Calu3 (cell line): ENCODE measurements at places on chromosomes 16 and 17. TPM values are rescaled to one million over a fixed set of nuclear protein-coding genes. Genes with fewer than 3 reads are reported as not detected.

- H3K4me1 ChIP-seq: no peaks in the 10 kb centered on the region
- H3K4me3 ChIP-seq: no peak overlapping the region
- DNase-seq: no peak
- H3K27ac ChIP-seq: no peak overlapping the region
- H3K27me3 ChIP-seq: peaks cover 16% of the 10 kb centered on the region
Measured at GRCh38 chr16:77925531-77925930, 96.8 kb upstream of the CLEC3A start.

The SOX15 gene
- total RNA-seq: not detected in 2 replicates

The KRT36 gene
- total RNA-seq: not detected in 2 replicates

DNA sequence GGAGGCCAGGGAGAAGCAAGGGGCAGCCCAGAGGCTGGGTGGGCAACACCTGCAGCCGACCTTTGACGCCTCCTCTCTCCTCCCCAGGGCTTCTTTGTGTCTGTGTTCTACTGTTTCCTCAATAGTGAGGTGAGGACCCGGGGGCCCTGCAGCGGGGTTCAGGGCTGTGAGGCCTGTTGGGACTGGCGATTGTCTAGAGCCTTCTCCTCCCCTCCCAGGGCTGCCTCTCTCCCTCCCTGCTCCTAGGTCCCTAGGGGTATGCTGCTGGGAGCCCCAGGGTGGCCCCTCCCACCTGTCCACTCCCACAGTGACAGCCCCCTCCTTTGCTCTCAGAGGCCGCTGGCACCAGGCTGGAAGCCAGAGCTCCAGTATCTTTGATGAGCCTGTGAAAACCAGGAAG, 10.8 kb upstream of the SPPL2C start:
- DNase-seq: no peak
- H3K27ac ChIP-seq: no peak overlapping the region
- no peaks in the 10 kb centered on the region for H3K36me3 ChIP-seq

DNA sequence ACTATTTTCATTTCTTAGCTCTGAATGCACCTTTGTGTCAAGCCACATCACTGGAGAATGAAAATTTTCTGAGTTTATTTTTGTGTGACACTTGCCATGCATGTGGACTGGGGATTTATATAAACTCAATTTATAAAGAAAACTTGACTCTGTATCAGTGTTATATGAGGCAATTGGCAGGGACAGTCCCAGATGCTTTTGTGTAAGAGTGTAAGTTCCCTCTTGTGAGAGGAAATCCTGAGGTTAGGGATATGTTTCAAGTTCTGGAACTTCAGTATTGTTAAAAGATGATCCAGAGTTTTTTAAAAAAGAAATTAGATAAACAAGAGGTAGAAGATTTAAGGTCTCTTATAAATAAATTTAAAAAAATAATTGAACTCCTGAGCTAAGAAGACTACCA, 10.9 kb upstream of the CCL8 start:
- no peak for DNase-seq
- H3K27me3 ChIP-seq: peaks cover 75% of the 10 kb centered on the region
- no peaks in the 10 kb centered on the region for H3K4me1 ChIP-seq
- no peaks in the 10 kb centered on the region for H3K36me3 ChIP-seq
- no peak overlapping the region for H3K27ac ChIP-seq

The CSH2 gene
- total RNA-seq: not detected in 2 replicates

- H3K36me3 ChIP-seq: peaks cover 12% of the 10 kb centered on the region
- peak within 1 kb of the TSS; percentile 75 for H3K4me3 ChIP-seq
- H3K27ac ChIP-seq: peak within 1 kb of the TSS; percentile 11
- H3K4me1 ChIP-seq: no peaks in the 10 kb centered on the region
- peaks cover 38% of the 10 kb centered on the region for H3K27me3 ChIP-seq
Measured at GRCh38 chr16:56657555-56658326, at the start of gene MT1F. TSS of gene MT1F (plus strand) at chr16:56657959. CDS start at chr16:56658059, 100 bp downstream.

The NECAB2 gene
- 0.28 and 1.2 TPM in 2 replicates for total RNA-seq

DNA sequence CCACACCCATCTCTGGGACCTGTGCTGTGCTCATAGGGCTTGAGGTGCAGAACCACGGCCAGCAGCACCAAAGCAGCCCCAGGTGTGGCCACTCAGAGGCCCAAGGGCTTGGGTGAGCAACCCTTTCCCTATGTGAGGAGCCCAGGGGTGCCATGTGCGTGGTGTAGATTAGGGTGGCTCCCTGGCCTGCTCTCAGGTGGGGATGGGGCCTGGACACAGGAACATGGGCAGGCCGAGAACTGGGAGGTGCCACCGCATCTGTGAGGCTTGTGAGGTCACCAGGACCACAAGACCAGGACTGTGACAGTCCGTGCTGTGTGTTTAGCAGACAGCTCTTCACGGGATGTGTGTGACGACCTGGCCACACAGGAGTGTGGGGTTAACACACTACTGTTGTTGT, 103.5 kb upstream of the ZNF750 start:
- H3K4me1 ChIP-seq: no peaks in the 10 kb centered on the region
- no peak overlapping the region for H3K4me3 ChIP-seq
- DNase-seq: no peak
- H3K27ac ChIP-seq: no peak overlapping the region
- H3K27me3 ChIP-seq: no peaks in the 10 kb centered on the region
- peaks cover 32% of the 10 kb centered on the region for H3K36me3 ChIP-seq

GRCh38 chr16:77657016-77657415, 65.3 kb upstream of the NUDT7 start:
- DNase-seq: no peak
- H3K4me3 ChIP-seq: no peak overlapping the region
- H3K4me1 ChIP-seq: no peaks in the 10 kb centered on the region
- peaks cover 48% of the 10 kb centered on the region for H3K27me3 ChIP-seq
- no peaks in the 10 kb centered on the region for H3K36me3 ChIP-seq

DNA sequence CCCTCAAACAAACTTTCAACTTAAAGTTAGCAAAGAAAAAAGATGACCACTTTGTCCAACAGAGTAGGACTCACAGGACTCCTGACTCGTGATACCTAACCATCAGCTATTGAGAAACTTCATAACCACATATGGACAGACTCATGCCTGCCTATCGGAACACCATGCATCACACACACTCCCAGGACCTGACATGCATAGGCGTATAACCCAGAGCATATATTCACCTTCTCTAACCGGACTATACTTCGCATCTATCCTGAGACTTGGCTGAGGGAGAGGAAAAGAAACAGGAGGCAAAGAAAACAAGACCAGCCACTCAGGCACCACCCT, 2.2 kb downstream of the PIP4K2B start:
- H3K27ac ChIP-seq: no peak overlapping the region
- no peak for DNase-seq
- H3K4me1 ChIP-seq: peaks cover 39% of the 10 kb centered on the region
- peak overlapping the region; percentile 83 for H3K4me3 ChIP-seq

- H3K27me3 ChIP-seq: no peaks in the 10 kb centered on the region
- peaks cover 16% of the 10 kb centered on the region for H3K36me3 ChIP-seq
- no peak overlapping the region for H3K4me3 ChIP-seq
Measured at GRCh38 chr17:80876950-80877728, 114.5 kb upstream of the CHMP6 start.

The TAX1BP3 gene
- 63.9 and 66.1 TPM in 2 replicates for total RNA-seq

- no peak overlapping the region for H3K4me3 ChIP-seq
- H3K27me3 ChIP-seq: no peaks in the 10 kb centered on the region
- peaks cover 9% of the 10 kb centered on the region for H3K4me1 ChIP-seq
- H3K27ac ChIP-seq: no peak overlapping the region
- DNase-seq: no peak
Measured at GRCh38 chr16:27627136-27627535, 77.2 kb downstream of the KATNIP start.

The FOXJ1 gene
- 0.15 TPM in 1 of 2 replicates, not detected in the other for total RNA-seq

The CCDC144A gene
- 15.9 and 16.8 TPM in 2 replicates for total RNA-seq

The NHLRC4 gene
- total RNA-seq: not detected in 2 replicates

The RRAD gene
- total RNA-seq: 1.3 and 2.2 TPM in 2 replicates

DNA sequence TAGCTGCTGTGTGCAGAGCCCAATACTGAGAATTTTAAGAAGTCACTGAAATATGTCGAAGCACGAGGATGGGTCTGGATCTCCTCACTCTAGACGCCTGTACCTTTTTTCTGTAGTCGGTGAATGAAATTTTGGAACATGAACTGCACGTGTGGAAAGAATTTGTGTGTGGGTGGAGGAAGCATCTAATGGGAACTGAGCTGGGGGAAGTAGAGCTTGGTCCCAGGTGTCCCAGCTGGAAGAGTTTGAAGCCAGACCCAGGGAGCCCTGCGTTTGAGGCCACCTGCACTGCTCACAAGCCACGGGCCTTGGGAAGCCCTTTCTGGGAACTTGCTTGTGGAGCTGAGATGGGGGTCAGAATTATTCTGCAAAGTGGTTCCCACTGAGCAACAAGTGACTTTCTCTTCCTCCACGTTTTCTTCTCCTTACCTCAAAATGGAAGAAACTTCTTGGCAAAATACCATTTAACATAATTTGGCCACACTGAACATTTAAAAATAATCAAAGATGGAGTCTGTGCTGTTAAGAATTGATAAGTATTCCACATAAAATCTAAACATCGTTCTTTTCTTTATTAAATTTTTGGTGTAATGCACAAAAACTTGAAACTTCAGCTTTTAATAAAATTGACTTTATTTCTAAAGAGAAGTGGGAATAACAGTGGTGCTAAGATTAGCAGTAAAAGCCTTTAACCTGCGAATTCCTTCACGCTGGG, 163.8 kb downstream of the PRKCA start:
- no peak for DNase-seq
- peak overlapping the region; percentile 66 for H3K4me3 ChIP-seq
- no peaks in the 10 kb centered on the region for H3K27me3 ChIP-seq
- H3K27ac ChIP-seq: peak overlapping the region; percentile 96

DNA sequence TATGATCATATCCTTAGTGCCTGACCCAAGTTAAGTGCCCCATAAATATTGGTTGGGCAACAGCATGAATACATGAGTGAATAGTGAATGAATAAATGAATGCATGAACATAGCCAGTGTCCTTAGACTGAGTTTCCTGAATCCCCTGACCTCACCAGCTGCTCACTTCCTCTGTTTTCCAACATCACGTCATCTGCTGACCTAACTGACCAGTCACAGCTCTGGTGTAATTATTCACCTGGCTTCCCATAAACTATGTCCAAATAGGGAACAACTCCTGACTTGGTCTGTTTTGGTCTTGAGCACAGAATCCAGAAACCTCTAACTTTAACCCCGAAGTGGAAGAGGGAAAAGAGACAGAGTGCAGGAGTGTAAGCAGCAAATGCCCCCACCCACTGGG, 83.4 kb downstream of the ASIC2 start:
- H3K4me3 ChIP-seq: no peak overlapping the region
- H3K27me3 ChIP-seq: peaks cover 72% of the 10 kb centered on the region
- no peak overlapping the region for H3K27ac ChIP-seq
- H3K4me1 ChIP-seq: no peaks in the 10 kb centered on the region
- no peaks in the 10 kb centered on the region for H3K36me3 ChIP-seq

DNA sequence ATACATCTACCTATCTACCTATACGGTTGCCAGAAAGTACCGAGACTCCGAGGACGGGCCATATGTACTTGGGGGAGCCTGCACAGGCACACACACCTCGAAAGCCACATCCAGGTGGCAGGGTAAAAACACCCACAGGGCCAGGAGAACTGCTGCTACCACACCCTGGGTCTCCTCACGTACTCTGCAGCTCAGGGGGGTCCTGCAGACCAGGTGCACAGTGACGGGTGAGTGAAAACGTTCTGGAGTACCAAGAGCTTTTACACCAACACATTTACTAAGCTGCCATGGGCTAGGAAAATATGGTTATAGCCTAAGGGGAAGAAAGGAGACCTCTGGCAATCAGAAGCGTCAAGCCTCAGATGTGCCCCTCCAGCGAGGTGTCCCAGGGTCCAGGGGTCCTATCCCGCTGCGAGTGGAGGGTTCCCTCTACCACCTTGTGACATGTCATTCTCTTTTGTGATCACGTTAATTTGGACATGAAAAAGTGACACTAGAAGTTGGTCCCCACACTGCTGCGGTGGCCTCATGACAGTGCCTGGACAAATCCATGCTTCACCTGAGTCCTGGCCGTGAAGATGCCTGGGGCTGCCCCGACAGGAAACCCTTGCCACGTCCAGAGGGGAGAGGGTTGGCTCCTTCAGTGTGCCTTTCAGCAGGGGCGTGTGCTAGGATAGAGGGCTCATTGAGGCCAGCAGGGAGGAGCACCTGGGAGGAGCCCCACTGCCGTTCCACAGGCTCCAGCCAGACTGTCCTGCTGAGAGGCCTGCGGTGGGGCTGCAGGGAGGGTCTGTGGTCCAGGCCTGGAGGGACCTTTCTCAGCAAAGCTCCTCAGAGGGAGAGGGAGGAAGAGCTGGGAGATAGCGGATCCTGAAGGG, 1.8 kb downstream of the CANT1 start:
- H3K4me1 ChIP-seq: peaks cover 63% of the 10 kb centered on the region
- peak overlapping the region; percentile 96 for H3K27ac ChIP-seq
- no peak for DNase-seq
- H3K36me3 ChIP-seq: peaks cover 29% of the 10 kb centered on the region
- no peaks in the 10 kb centered on the region for H3K27me3 ChIP-seq

DNA sequence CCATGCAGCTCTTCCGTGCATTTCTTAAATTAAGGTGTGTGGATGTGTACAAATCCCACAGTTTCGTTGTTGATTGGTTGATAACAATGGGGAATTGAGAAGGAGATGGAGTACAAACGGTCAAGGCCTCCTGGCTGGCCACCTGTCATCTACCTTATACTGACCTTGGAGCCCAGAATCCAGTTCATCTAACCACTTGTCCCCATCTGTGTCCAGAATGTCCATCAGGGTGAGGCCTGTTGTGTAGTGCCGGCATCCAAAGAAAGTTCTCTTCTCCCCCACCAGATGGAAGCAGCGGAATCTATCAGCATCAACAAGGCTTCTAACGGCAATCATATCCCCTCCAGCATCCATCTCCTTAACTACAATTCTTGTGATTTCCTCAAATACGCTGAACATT, 1.5 kb downstream of the GSDMB start:
- H3K27me3 ChIP-seq: no peaks in the 10 kb centered on the region
- peaks cover 38% of the 10 kb centered on the region for H3K36me3 ChIP-seq
- H3K4me3 ChIP-seq: no peak overlapping the region
- H3K4me1 ChIP-seq: peaks cover 24% of the 10 kb centered on the region

The CDRT4 gene
- 1.3 and 2.8 TPM in 2 replicates for total RNA-seq

- no peak overlapping the region for H3K4me3 ChIP-seq
- no peak overlapping the region for H3K27ac ChIP-seq
- peaks cover 8% of the 10 kb centered on the region for H3K4me1 ChIP-seq
- DNase-seq: no peak
- H3K27me3 ChIP-seq: no peaks in the 10 kb centered on the region
- H3K36me3 ChIP-seq: peaks cover 5% of the 10 kb centered on the region
Measured at GRCh38 chr16:71840052-71840451, 5.7 kb upstream of the ATXN1L start.

GRCh38 chr16:3362931-3363330, 7.2 kb downstream of the OR2C1 start:
- no peak overlapping the region for H3K27ac ChIP-seq
- DNase-seq: no peak
- no peaks in the 10 kb centered on the region for H3K4me1 ChIP-seq
- peaks cover 22% of the 10 kb centered on the region for H3K27me3 ChIP-seq

DNA sequence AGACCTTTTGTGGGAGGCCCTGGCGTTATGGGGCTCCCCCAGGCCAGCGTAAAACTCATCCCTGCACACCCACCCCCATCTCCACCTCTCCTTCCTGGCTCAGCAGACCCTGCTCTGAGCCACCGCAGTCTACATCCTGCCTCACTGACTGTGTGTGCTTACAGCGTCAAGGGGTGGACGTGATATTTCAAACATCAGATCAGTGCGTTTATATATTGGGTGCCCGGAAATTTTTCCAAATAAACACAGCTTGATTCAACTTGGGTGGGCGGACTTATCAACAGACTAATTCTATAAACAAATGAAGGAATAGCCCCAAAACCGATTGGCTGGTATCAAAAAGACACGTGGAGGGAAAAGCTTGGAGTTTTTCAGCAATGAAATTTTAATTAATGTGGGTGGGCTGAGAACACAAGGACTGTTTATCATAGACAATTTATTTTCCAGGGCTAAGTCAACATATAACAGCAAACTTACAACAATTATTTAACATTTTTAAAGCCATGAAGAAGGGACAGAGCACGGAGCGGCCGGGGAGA, at the start of gene FOXL1:
Gene FOXL1, plus strand, starts transcription at position 489 of the 539 bp plus-strand sequence. CDS start 175 bp downstream, outside the sequence.
- peak within 1 kb of the TSS; percentile 88 for H3K27ac ChIP-seq
- H3K4me3 ChIP-seq: peak within 1 kb of the TSS; percentile 76
